ENCODE measurements at places on chromosomes 16 and 17.

DNA sequence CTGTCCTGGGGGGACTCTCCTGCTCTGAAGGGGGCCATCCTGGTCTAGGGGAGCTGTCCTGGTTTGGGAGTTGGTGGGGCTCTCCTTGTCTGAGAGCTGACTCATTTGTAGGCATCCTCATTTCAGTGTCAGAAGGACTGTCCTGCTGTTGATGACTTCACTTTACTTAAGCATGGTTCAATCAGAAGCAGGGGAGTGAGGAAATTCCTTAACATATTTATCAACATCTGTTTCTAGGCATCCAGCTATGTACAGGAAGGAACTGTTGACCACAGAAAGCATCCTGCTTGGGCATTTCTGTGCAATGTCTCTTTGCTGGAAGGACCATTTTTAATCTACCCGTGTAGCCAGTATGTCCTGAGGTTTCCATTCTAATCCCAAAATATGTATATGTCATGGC lies 502.7 kb upstream of the HSBP1 start:
- DNase-seq: peak; percentile 89

- DNase-seq: no peak
Observed at GRCh38 chr17:77324227-77324626, 183.5 kb downstream of the SEC14L1 start.

- no peak for DNase-seq
Observed at GRCh38 chr16:1338855-1339675, 5.6 kb downstream of the BAIAP3 start.

DNA sequence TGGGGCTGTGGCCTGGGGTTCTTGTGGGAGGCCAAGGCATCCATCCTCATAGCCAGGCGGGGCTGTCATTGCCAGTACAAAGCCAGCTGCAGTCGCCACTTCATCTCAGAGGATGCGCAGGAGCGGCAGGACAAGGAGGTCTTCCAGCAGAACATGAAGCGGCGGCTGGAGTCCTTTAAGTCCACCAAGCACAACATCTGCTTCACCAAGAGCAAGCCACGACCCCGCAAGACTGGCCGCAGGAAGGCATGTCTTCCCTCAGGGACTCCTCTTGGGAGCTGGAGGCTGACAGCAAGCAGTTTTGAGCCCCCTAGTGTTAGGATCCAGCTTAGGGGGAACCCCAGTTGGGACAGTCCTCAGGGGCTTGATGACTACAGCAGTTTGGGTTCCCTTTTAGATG lies 15.1 kb upstream of the PLEKHG4 start:
- peak; percentile 31 for DNase-seq

DNA sequence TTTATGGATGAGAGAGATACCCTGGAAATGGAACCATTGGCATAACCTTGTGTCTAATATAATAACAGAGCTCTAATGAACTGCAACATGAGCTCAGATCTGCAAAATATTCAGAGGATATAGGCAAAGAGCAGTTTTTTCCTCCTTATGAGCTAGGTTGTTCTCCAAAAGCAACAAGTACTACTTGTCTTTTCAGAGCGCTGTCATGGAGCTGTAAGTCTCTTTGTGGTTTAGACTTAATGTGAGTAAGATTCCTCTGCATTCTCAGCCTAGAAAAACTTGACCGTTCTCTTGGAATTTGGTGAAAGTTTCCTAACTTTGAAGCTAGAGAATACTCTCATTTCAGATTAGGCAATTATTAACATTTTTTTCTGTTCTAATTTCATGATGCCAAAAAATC lies 85.2 kb downstream of the FTO start:
- peak; percentile 72 for DNase-seq

- no peak for DNase-seq
Observed at GRCh38 chr16:17749706-17750105, 278.9 kb upstream of the XYLT1 start.

DNA sequence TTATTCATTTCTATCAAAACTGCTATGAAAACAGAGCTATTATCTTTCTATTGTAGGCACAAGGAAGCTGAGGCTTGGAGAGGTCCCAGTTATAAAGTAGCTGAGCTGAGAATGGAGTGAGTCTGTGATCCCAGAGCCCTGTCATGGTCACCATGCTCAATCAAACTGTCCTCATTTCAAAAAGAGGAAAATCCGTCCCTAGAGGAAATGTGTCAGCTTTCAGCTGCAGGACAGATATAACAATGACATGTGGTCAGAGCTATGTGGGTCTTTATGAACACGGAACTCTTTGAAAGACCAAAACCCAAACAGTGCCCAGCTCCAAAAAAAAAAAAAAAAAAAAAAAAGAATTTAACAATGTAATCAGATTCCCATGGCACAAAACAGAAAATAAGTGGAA lies 266.1 kb downstream of the XYLT1 start:
- no peak for DNase-seq

- no peak for DNase-seq
Observed at GRCh38 chr16:29819506-29819905, 756 bp upstream of the MVP start.

GRCh38 chr17:82920150-82920549 lies 80.3 kb upstream of the ZNF750 start:
- DNase-seq: no peak

- DNase-seq: no peak
Observed at GRCh38 chr16:50390914-50391716, 22.3 kb upstream of the BRD7 start.

- DNase-seq: no peak
Observed at GRCh38 chr17:81648013-81648706, 8.2 kb downstream of the PDE6G start.

DNA sequence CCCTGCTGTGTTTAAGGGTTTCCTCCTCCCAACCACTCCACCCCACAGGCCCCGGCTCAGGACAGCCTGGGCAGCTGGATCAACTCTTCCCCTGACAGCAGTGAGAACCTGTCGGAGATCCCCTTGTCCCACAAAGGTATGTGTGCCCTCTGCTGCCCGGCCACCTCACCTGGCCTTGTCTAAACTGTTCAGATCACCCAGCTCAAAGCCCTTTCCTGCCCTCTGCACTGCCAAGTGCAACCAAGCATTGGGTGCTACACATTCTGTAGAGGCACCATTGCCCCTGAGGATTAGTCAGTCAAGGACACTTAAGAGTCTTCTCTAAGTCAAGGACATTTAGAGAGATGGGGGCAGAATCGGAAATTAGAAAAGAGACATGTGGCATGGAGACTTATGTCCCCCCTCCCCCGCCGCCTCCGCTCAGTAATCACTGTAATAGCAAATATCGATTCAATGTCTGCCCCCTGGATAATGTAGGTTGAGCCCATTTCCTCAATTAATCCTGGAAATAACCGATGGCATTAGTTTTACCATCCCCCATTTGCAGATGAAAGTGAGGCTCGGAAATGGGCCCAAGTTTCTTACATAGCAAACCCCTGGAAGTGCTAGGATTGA lies 8.1 kb downstream of the BTBD17 start:
- DNase-seq: no peak

- peak; percentile 71 for DNase-seq
Observed at GRCh38 chr16:11349599-11350276, 4.5 kb downstream of the RMI2 start.

- no peak for DNase-seq
Observed at GRCh38 chr17:8314797-8315763, 5.0 kb downstream of the ARHGEF15 start.

GRCh38 chr17:81491181-81491581 lies 21.4 kb downstream of the ACTG1 start:
- DNase-seq: no peak

GRCh38 chr16:10812312-10813098 lies 6.1 kb downstream of the TVP23A start:
- DNase-seq: no peak

- peak; percentile 42 for DNase-seq
Observed at GRCh38 chr17:47717979-47718621, 14.9 kb upstream of the TBX21 start.

DNA sequence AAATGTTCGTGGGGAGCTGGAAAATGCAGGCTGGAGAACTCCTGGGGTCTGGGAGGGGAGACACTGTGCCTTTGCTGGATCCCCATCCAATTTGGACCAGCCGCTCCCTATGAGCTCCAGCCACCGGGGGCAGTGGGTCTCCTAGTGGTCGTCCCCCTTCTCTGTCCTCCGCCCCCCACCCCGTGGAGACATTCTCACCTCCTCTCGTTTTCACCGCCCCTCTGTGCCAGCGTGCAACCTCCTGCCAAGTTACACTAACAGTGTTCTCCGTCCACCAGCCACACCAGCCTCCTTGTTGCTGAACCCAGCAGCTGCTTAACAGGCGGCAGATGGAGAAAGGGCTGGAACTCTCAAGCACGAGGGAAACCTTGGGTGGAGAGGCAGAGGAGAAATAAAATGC lies 67.4 kb upstream of the SOX9 start:
- no peak for DNase-seq

GRCh38 chr17:41498276-41498675 lies 7.1 kb downstream of the KRT13 start:
- DNase-seq: no peak

- DNase-seq: no peak
Observed at GRCh38 chr17:80926591-80927250, 64.9 kb upstream of the CHMP6 start.

DNA sequence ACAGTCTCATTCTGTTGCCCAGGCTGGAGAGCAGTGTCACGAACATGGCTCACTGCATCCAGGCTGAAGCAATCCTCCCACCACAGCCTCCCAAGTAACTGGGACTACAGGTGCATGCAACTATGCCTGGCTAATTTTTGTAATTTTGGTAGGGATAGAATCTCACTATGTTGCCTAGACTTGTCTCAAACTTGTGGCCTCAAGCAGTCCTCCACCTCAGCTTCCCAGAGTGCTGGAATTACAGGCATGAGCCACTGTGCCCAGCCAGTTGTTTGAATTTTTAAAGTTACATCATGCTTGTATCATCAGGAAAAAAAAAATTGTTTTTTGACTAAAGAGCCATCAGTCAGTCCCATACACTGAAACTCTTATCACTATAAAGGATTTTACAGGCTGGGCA lies 17.1 kb upstream of the VPS4A start:
- no peak for DNase-seq

DNA sequence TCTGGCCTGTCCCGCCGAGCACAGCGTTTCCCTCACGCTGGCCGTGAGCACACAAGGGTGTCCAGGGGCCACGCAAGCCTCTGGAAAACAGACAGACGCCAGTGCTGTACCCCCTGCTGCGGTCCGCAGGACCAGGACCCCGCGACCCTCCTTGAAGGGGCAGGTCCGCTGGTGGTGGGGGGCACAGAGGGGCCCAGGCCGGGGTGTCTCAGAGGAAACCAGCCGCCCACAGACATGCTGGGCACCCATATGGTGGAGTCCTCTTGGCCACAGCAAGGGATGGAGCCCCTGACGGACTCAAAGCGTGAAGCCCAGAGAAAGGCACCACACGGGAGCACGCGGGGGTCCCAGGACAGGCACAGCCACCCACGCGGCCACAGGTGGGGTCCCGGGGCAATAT lies 34.4 kb downstream of the METRNL start:
- no peak for DNase-seq

DNA sequence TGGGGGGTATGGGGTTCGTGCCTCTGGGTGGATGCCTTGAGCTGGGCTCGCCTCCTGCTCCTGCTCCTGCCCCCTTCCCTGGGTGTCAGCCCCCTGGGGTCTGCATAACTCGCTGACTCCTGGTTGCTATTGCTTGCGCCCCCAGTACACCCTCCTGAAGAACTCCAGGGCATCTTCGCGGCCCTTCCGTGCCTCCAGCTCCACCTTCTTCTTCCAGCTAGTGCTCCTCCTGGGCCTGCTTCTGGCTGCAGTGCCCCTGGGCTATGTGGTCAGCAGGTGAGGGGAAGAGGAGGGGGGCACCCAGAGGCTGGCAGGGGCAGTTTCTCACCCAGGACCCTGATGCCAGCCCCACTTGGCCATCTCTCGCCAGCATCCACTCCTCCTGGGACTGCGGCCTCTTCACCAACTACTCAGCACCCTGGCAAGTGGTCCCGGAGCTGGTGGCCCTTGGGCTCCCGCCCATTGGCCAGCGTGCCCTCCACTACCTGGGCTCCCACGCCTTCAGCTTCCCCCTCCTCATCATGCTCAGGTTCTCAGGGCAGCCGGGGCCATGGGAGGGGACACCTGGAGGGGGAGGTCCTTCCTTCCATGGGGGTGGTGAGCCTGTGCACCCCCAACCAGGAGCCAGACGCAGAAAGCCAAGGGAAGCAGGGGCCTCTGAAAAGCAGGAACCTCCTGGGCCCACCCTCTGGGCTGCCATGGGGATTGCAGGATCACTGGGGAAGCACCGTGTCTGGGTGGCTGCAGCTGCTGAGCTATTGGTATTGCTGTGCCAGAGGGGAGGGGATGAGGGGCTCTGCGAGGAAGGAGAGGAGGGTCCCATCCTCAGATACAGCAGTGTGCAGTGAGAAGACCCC lies 7.8 kb upstream of the C17orf99 start:
- DNase-seq: no peak

DNA sequence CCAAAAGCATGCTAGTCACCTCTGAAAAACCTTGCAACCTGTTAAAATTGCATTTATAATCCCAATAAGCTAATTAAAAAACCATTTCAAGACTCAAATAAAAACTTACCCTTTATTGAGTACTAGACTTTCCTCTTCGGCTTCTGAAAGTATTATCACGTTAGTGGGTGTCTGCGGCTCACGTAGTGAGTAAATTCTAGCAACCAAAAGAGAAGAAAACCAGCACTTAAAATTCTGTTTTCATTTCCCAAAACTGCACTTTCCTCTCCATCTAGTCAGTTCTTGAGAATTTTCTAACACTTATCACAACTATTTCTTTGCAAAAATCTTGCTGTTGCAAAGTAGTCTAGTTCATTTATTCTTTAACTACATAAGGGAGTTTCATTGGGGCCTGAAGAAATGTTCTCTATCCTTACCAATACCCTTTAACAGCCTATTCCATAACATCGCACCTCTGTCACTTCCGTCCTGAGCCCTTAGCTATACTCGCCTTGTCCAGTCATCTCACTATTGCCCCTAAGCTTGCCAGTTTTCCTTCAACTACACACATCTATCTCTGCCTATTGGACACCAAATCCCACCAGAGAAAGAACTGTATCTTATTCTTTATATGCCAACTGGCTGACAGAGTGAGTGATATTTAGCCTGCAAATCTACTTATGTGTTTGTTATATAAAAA lies 8.7 kb downstream of the NUP88 start:
- no peak for DNase-seq

- DNase-seq: no peak
Observed at GRCh38 chr16:54347961-54348360, 61.4 kb upstream of the IRX3 start.

DNA sequence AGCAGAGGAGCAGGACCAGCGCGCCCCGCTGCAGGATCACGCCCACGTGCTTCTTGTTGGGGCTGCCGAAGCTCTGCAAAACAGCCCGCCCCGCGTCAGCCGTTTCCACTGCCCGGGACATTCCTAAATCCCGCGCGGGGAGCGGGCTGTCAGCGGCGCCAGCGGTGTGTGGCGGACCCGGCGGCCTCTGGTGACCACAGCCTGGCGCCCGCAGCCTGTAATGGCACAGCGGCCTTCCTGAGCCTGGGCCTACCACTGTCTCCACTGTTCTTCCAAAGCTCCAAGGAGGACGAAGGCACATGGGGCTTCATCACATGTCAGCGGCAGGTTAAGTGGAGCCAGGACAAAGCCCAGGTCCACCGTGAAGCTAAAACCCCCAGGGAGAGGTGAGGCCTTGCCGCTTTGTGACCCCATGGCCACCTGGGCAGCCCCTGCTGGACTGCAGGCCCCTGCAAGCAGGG lies 2.5 kb downstream of the SLC47A2 start:
- DNase-seq: no peak

GRCh38 chr17:80359422-80360110 lies 55.4 kb upstream of the ENDOV start:
- no peak for DNase-seq

GRCh38 chr16:28186752-28187151 lies 25.0 kb downstream of the XPO6 start:
- DNase-seq: peak; percentile 88

GRCh38 chr16:55836158-55836611 lies 3.3 kb upstream of the CES1 start:
- DNase-seq: no peak
